ENCODE measurements at places on chromosomes 16 and 17. TPM values are rescaled to one million over a fixed set of nuclear protein-coding genes. Genes with fewer than 3 reads are reported as not detected.

GRCh38 chr17:39563476-39563875 lies 44.2 kb downstream of the NEUROD2 start:
- no peak for DNase-seq

- no peak for DNase-seq
Measured at GRCh38 chr17:55405600-55405999, 16.0 kb downstream of the MMD start.

DNA sequence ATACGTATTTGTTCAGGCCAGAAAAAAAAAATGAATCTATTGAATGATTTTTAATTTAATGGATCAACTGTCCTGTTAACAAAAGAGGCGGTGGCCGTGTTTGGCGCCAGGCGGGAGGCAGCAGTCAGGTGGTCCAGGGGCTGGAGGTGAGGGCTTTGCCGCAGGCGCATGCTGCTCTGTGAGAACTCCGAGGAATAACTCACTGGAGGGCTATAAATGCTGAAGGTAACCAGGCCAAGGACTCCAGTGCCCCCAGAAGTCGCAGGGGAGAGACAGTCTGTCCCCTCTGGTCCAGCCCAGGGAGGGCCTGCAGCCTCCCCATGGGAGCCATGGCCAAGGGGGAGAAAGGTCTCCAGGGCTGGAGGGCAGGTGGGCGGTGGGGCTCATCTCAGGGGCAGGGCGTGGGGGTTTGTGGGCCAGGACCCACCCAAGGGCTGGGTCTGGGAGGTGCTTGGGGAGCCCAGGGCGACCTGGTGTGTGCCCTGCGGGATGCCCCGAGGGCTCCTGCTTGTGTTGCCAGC lies 7.1 kb upstream of the BAHCC1 start:
- DNase-seq: no peak

- DNase-seq: no peak
Measured at GRCh38 chr16:4225075-4225474, 16.8 kb downstream of the SRL start.

The PNMT gene
- not detected for total RNA-seq

The TP53TG3F gene
- total RNA-seq: not detected

GRCh38 chr16:82993926-82994325 lies 367.2 kb downstream of the CDH13 start:
- no peak for DNase-seq

DNA sequence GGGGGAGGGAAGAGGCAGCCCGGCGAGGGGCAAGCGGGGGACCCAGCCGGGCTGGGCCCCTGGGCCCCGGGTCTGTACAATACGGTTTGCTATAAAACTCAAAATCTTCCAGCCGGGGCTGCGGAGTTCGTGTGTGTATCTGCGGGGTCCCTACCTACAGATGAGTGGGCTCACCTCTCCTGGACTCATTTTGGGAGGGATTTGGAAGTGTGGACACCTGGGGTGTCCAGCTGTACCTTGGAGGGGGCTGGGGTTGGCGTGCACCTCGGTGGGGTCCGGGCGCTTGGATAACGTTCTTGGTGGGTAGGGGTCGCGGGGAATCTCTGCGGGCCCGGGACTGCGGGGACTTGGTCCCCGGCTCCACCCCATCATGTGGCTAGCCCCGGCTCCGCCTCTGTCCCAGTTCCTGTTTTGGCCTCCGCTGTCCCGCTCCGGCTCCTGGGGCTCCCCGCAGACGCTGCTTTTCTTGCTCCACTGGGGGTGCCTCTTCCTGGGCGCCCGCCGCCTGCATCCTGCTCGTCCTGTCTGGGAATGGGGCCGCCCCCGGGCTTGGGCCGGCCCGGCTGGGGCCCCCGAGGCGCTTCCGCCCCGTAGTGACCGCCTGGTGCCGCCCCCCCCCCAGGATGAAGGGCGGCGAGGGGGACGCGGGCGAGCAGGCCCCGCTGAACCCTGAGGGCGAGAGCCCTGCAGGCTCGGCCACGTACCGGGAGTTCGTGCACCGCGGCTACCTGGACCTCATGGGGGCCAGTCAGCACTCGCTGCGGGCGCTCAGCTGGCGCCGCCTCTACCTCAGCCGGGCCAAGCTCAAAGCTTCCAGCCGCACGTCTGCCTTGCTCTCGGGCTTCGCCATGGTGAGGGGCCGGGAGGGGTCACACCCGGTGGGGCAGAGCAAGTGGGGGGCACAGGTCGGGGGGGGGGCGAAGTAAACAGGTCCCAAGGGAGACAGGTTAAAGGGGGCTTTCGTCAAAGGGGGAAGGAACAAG lies at the start of gene ORAI3:
Gene ORAI3 (plus strand): TSS at position 402 of the 983 bp plus-strand sequence. CDS start 222 bp downstream, at position 624.
- DNase-seq: no peak

DNA sequence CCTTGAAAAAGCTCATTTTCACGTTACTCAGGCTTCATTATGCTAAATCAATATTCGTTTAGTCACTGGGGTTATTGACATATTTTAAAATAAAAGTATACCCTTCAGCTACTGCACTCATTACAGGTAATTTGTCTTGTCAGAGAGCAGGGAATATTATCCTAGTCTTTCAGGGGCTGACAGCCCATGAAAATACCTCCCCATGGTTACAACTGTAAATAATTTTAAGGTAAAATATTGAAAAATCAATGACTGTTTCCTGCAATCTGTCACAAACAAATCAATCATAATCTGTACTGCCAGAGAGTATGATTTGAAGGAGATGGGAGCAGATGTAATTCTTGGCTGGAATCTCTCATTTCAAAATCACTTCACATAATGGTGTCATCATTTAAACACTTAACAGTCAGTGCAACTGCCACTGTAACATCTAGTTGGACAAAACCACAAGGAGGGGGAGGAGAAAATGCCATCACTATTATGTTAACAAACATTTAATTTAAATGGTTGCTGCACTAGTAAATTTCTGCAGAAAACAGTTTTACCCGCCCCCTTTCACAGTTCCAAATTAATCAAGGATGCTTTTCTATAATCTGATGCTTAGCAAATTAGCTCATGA lies 9.3 kb upstream of the IRX5 start:
- no peak for DNase-seq

- DNase-seq: no peak
Measured at GRCh38 chr17:17258998-17259397, 22.0 kb upstream of the FLCN start.

- no peak for DNase-seq
Measured at GRCh38 chr17:33962857-33963655, 292.0 kb upstream of the CCL2 start.

The HSF4 gene
- total RNA-seq: 19.4 TPM

DNA sequence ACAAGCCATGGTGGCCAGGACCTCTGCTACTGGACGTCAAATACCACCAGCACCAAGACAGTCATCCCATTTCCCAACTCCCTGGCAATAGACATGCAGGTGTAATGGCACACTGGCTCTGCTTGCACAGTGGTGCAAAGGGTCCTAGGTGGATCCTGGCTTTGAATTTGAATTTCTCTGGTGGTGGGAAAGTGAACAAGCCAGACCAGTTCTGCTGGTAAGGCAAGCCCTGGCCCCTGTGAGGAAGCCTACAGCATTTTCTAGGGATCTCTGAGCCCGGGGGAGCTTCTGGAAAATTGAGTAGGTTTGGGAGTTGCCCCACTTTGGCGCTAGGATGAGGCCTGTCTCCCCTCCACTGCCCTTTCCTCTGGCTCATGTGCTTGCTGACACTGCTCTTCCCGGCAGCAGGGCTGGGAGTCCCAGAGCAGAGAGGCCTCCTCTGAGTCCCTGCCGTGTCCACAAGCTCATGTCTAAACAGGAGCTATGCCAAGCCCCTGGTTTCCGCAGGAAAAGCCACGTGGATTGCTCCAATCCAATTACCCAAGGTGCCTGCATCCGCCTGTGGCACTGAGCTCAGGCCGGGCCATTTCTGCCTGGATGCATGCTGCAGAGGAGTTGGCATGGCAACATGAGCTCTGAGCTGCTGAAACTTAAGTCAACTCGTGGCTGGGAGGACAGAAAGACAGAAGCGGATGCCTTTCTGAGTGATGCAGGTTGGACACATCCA lies 67.0 kb downstream of the PRMT7 start:
- no peak for DNase-seq

GRCh38 chr17:73318836-73319235 lies 7.0 kb upstream of the CDC42EP4 start:
- DNase-seq: no peak

The IL34 gene
- not detected for total RNA-seq

- no peak for DNase-seq
Measured at GRCh38 chr17:55524440-55525220, 13.4 kb upstream of the SMIM36 start.

DNA sequence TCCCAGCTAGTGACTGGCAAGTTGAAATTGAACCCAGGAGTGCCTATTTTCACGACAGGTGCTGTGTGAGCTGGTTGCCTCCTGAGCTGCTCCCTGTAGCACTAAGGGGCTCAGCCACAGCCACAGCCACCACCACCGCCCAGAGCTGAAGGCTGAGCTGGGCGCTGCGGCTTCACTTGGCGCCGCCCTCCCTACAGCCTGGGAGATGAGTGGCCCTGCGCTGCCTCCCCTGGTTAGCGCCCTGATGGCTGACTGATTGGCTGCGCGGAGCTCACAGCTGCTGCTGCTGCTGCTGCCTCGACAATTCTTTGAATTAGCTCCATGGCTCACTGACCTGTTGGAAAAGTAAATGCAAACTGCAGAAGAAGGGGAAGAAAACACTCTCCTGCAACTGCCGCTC lies 91.8 kb upstream of the TMEM132E start:
- DNase-seq: peak; percentile 0

GRCh38 chr17:41519501-41520224 lies 973 bp upstream of the KRT15 start:
- no peak for DNase-seq

GRCh38 chr17:4898351-4898750 lies 985 bp upstream of the C17orf107 start:
- DNase-seq: no peak

The EPOP gene
- 20.5 TPM for total RNA-seq

The STARD3 gene
- total RNA-seq: 139 TPM

The LGALS9B gene
- total RNA-seq: not detected

GRCh38 chr17:44258811-44259351 lies 9.1 kb downstream of the SLC4A1 start:
- no peak for DNase-seq

DNA sequence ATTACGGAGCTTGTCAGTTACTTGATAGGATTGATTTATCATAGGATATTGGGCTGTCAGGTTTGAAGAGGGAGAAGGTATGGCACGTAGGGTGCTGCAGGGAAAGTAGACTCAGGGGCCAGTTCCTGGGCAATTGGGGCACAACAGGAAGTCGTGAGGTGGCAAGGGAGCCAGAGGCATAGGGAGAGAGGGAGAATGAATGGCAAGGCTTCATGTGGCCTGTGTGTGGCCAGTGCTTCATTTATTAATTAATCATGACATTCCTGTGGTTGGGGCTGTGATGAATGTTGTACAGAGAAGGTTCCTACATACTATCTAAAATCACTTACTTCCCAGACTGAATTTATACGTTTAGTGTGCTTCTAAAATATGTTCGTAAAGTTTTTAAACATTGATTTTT lies 19.3 kb downstream of the MFSD11 start:
- no peak for DNase-seq

DNA sequence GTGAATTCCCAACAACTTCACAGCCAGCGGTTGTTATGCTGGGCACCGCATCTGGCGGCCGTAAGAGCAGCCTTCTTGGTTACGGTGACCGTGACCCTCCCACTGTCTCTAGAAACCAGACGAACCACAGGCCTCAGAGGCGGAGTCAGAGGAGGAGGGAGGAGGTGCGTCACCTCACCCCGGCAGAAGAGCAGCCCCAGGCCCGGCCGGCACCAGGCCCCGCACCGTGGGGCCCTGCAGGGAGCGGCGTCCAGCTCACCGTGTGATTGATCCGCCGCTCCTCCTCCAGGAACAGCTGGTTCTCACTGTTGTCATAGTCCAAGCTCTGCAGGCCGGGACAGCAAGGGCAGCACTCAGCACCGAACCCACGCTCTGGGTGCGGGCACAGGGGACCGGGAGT lies 13.7 kb downstream of the CLCN7 start:
- no peak for DNase-seq

DNA sequence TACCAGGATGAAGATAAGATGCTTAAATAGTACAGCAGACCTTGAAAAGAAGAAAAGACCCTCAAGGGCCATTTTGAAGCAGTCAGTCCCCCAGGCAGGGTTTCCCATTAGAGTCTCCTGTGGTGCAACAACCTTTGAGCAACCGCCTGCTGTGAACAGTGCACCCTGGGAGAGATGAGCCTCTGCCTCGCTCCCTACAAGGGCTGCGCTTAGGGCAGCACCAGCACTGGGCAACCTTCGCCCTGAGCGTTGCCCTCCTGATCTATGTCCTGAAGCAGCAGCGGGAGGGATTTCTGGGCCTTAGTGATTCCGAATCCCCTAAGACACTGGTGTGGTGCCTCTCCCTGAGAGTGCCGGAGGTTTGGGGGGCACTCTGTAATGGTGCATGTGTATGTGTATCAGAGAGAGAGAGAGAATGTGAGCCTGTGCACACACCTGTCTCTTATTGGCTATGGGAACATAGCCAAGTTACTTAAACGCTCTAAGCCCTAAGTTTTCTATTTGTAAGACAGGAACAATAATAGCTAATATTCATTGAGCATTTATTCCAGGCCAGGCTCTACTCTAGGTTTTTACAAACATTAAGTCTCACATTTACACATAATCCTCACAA lies 25.2 kb upstream of the ABCC12 start:
- DNase-seq: no peak

DNA sequence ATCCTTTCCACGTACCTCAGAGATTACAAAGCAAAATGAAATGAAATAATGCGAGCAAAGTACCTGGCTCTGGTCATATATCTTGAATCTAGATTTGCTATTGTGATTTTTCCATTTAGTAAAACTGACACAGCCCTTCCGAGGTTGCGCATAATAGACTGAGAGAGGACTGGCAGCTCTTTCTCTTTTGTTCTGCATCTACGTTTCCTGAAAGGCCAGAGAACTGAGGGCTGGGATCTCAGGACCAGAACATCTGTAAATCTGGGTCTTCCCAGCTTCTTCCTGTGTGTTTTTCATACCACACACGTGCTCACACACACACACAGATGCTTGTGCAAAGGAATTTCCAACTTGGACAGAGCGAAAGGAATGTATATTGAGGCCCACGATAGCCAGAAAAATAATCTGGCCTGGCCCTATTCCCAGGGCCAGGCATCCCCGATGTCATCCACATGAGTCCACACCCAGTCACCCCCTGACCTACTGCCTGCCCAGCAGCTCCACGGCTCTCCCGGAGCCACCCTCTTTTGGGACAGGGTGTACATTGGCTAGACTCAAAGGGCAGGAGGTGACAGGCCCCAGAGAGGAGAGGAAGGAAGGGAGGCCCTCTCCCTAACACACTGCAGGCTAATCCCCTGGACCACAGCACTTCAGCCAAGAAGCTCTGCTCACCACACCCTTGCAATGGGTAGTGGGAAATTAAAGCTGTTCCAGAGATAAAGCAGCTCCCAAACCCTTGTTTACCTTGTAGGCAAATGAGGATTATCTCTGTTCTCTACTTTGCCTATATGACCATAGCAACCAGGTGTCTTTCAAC lies 41.8 kb downstream of the NOL11 start:
- no peak for DNase-seq

GRCh38 chr17:82107341-82107860 lies 9.4 kb upstream of the FASN start:
- peak; percentile 29 for DNase-seq

- DNase-seq: no peak
Measured at GRCh38 chr16:75089486-75090202, 26.9 kb downstream of the LDHD start.

The ANKS4B gene
- total RNA-seq: not detected
